ENCODE measurements at places on chromosomes 6 and 20.
A peak's percentile ranks its signal among the peaks of the same experiment; 100 is the strongest.

GRCh38 chr20:5395932-5396727, 79.4 kb upstream of the PROKR2 start:
- no peak for ATAC-seq

DNA sequence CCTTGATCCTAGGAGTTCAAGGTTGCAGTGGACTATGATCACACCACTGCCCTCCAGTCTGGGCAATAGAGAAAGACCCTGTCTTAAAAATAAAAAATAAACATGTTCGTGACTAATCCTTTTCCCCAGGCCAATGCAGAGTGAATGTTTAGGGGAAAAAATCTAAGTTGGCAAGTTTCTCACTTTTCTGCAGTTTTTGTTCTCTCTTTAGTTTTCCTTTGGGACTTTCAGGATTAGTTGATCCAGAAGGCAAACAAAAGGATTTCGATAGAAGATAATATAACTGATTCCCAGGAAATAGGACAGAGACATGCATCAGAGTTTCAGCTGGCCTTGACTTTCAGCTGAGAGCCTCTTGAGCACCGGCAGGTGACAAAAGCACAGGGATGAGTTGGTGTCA, 53.3 kb downstream of the SOD2 start:
- no peak for ATAC-seq

GRCh38 chr20:41738604-41739206, 120.5 kb upstream of the CHD6 start:
- ATAC-seq, result peak; percentile 59

DNA sequence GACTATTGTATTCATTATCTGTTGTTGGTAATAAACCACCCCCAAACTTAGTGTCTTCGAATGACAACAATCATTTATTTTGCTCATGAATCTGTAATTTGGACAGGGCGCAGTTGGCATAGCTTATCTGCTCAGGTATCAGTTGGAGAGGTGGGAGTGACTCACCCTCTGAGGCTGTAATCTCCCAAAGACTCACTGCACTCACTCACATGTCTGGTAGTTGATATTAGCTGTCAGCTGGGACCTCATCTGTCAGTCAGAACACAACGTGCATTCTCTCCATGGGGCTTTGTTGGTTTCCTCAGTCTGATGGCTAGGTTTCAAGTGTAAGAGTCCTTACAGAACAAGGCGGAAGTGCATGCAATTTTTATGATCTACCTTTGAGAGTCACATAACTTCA, 219.0 kb upstream of the PRND start:
- no peak for ATAC-seq

DNA sequence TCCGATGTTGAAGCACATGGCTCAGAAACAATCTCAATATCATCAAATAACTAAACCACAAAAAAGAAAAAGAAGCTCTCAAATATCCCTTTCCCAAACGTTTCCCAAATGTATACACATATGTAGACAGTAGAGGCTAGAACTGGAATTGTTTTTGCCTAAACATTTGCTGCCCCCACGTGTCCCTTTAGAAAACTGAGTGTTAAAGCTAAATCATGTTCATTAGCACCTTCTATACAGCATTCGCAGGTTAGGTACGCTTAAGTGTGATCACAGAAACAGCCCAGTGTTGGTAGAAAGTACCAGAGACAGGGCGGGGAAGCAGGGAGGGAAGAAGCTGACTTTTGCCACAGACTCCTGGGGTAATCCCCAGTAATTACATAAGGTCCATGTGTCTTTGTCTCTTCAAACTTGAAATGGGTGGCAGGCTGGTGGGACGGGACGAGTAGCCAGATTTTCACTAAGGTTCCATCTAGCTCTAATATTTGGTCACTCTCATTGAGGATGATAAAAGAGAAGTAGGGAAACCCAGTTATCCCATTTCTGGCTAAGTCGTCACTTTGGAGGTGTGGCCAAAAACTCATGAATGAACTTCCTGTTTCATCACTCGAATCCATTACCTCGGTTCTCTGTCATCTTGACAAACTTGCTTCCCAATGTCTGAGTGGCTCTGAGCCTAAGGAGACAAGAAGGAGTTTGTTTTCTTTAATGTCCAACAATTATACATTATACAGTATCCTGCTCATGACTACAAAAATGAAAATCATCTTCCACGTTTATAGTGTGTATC, 15.0 kb upstream of the TFAP2A start:
- peak; percentile 24 for ATAC-seq

DNA sequence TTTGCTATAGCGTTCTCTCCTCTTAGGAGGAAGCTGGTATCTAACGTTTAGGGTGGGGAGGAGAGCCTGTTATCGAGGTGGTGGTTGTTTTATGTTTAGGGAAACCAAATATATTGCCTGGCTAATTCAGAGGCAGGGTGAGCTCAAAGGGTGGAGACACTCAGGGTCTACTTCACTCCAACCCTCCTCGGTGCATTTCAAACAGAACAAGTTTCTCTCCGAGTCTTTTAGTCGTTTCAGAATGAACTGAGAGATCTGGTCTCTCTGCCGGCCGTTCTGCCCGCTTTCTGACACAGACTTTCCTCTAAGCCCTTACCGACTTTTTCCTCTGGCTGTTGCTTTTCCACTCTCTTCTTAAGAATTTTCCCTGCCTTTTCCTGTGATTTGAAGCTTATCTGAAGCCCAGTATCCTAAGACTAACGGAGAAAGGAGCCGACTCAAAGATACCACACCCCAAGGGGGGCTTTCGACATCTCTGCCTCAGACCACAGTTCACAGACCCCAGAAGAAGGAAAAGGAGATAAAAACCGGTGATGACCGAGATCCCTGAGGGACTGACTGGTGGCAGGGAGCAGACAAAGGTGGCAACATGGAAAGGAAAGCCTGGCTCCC, 865 bp downstream of the STK38 start:
- ATAC-seq, result peak; percentile 29

GRCh38 chr20:19501476-19502115, 256.5 kb upstream of the RIN2 start:
- ATAC-seq, result no peak

- ATAC-seq, result no peak
Observed at GRCh38 chr6:31163922-31164321, 5.5 kb downstream of the TCF19 start.

- no peak for ATAC-seq
Observed at GRCh38 chr6:16564436-16564835, 196.8 kb downstream of the ATXN1 start.

GRCh38 chr6:170238741-170239565, 51.9 kb downstream of the DLL1 start:
- no peak for ATAC-seq
